ENCODE measurements at places on chromosomes 7 and 10.

DNA sequence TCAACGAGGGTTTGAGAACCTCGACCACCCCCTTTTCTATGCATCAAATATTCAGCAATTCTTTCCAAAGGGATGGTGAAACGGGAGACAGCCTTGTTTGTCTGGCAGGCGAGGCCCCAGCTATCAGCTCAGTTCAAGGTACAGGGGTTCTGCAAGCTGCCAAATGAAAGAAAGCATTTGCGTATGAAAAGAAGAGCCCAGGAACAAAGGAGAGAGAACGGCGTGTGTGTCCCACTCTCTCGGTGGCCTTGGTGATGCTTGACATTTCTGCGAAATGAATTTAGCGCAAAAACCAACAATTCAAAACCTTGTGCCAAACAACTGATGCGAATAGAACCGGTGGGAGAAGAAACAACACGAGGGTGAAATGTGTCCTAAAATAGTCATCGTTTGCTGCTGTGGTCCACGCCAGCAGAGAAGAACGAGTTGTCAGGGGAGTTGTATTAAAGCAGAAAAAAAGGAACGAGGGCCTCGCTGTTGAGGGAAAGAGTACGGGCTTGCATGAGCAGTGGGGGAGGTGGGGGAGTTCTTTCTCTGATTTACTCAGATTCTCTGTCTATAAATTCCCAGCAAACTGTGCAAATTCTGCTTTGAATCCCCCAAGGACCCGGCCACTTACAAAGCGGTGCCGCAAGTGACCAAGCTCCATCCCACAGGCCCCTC lies 97.7 kb downstream of the TMEM130 start:
- DNase-seq = no peak

DNA sequence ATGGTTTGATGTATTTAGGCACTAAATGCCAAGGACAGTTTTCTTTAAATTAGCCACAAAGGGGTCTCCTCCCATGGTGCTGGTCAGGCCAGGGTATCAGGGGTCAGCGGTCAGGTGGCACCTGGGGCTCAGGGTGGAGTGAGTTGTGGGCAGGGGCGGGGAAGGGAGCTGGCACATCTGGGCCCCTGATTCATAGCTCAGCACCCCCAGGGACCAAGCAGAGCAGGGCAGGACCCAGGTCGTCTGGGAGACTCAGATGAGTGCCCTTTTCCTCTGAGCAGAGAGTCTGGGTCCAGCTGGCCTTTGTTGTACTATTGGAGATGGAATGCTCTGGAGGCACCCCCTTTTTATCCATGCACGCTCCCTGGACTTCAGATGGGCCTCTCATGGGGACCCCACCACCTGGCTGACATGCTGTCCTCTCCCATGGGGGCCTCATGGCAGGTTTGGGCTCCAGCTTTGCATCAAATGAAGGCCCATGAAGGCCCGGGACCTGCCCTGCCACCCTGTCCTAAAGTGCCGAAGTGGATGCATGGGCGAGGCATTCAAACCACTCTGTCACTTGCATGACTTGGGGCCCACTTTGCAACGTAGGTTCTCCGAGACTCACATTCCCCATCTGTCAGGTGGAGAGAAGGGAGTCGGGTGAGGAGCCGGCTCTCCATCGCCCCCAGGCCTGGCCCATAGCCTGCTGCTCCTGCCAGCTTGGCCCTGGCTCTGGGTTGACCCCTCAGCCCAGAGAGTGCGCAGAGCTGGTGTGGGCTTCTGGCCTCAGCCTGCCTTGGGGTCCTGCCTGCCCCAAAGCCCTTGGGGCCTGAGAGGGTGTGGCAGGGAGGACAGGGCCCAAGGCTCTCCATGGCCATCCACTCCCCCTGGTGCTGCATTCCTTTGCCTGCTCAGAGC lies 66.4 kb downstream of the RAMP3 start:
- no peak for DNase-seq

DNA sequence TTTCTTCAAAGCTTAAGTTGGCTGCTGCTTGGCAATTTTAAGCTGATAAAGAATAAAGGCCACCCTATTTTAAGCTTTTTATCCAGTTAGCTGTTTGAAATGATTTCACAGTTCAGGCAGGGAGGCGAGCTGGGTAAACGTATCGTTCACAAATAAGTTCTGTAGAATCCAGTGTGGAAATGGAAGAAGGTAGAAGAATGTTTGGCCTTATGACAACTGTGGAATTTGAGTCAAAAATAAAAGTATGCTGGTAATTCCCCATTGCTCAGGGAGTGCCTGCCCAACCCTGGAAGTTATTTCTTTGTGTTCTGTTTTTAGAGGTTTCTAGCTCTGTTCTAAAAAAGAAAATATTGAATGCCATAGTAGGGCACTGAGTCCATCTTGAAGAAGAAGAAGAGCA lies 113.1 kb downstream of the ARL4A start:
- DNase-seq = no peak

DNA sequence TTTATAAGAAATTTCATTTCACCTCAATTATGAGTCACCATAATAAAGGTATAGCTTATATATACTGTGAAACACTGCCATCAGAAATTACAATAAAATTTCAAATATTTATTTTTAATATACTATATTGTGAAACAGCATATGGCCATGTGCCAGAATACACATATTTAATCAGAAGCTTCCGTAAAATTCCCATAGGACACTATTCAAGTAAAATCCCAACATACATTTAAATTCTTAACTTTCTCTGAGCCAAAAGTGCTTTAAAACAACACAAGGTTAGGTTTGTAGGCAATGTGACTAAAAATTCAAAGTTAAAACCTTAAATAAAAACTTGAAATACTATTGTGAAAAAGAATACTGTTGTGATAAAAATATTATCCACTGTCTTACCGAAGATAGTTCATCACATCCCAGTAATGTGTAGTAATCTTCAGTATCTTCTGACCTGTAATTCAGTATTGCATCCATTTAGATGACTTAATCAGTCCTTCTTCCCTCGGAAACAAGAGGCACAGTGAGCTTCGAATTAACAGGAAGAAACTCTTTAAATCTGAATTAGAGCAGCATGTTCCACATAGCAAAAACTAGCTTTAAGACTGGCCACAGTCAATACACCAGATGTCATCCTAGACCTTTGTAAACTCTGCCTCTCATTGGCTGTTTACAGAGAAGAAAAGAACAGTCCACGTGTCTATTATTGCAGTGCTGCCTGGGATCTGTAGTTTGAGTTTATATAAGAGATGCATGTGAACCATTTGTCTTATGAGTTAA lies at the start of gene DNAJC12:
TSS of gene DNAJC12 (minus strand) at position 648 of the 774 bp plus-strand sequence. CDS start at position 471, 177 bp downstream.
- DNase-seq = no peak

- no peak for DNase-seq
These were observed 112.3 kb upstream of the FZD1 start for GRCh38 chr7:91151916-91152315.

GRCh38 chr7:120617275-120617674 lies 240.7 kb downstream of the TSPAN12 start:
- DNase-seq = no peak
